Hematopoietic multipotent progenitor cell (in vitro differentiated cells): ENCODE measurements at places on chromosomes 6 and 20.

GRCh38 chr6:36297051-36297450 lies 27.2 kb downstream of the PNPLA1 start:
- no peak for DNase-seq

DNA sequence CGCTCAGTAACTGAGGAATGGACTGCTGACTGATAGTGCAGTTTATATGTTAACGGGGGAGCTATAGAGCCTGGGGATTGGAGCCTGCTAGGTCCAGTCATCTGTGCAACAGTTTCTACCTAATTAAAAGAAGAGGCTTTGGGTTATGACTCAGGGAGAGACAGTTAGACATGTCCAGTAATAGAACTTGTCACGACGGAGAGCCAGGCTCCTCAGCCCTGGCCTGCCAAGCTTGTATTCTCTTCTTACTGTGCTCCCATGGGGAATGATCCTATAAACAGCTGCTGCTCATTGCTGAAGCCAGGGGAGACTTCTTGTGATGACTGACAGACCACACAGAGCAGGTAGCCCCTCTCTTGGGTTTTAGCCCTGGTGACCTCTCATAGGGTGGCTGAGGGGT lies 69.3 kb downstream of the SYNJ2 start:
- no peak for DNase-seq

- no peak for DNase-seq
Observed at GRCh38 chr6:139823808-139824126, 449.3 kb upstream of the CITED2 start.

DNA sequence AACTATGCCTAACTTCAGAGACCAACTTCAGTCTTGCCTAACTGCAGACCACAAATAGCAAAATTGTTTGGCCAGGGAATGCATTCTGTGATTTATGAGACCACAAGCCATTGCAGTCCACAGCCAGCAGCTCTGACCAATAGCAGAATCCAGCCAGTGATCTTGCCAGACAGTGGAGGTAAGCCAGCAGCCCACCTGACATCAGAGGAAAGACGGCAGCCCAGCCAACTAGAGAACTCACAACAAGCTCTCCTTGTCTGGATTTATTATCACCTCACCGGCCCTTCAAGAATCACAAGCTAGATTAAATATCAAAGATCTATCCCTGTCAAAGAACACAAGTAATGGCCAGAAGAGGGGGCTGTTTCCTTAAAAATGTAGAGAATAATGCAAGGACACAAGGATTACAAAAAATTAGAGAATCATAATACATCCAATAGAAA lies 66.5 kb upstream of the SLC35F1 start:
- no peak for DNase-seq

DNA sequence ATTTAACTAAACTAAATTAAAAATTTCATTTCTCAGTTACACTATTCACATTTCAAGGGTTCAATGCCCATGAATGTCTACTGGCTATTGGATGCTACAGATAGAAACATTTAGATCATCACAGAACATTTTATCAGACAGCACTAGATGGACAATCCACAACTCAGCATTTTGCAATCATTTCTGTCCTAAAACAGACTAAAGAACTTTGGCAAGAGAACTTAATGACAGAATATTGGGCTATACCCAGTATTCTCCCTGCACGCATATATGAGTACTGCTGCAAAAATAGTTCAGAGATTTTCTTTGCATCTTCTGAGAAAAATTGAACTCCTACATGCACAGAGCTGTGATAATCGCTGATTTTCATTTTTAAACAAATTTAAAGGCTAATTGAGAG lies 36.1 kb upstream of the FBXO30 start:
- DNase-seq, result no peak

GRCh38 chr6:130326496-130326895 lies 39.3 kb upstream of the TMEM200A start:
- DNase-seq, result no peak
